ENCODE measurements at places on chromosomes 12 and 14.

GRCh38 chr12:94815958-94816357, 165.6 kb upstream of the TMCC3 start:
- no peak overlapping the region for H3K4me3 ChIP-seq
- no peaks in the 10 kb centered on the region for H3K4me1 ChIP-seq
- no peaks in the 10 kb centered on the region for H3K27me3 ChIP-seq
- H3K36me3 ChIP-seq: no peaks in the 10 kb centered on the region
- no peak for DNase-seq

DNA sequence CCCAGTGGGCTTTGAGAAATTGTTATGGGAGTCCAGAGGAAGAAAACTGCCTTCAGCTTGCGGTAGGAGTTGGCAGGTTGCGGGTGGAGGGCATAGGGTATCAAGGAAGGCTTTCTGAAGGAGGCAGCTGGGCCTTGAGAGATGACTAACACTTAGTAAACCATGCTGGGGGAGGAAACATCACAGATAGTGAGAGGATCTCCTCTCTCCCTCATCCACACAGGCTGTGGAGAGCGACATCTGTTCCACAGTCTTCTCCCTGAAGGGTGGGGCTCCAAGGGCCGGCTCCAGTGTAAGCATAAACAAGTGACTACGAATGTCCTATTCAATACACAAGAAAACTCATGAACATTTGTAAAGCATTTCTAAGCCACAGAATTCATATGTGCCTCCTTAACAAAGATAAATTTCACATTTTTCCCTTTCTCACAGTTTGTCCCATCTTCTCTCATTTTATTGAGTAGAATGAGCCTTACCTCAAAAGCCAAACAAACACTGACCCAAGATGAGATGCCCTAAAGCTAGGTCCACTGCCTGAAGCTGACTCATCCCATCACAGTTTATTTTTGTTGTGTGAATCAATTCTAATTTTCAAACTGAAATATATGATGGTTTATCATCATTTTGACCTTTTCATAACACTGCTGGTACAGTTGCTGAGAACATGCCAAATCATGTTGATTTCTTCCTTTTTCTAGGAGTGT, 227.9 kb downstream of the SLC25A21 start:
- no peak for DNase-seq
- H3K4me1 ChIP-seq: no peaks in the 10 kb centered on the region
- H3K36me3 ChIP-seq: no peaks in the 10 kb centered on the region
- peaks cover 53% of the 10 kb centered on the region for H3K27me3 ChIP-seq
- H3K4me3 ChIP-seq: no peak overlapping the region
- no peak overlapping the region for H3K27ac ChIP-seq

- no peak overlapping the region for H3K27ac ChIP-seq
- H3K4me3 ChIP-seq: no peak overlapping the region
- H3K36me3 ChIP-seq: no peaks in the 10 kb centered on the region
- H3K27me3 ChIP-seq: no peaks in the 10 kb centered on the region
- H3K4me1 ChIP-seq: no peaks in the 10 kb centered on the region
Observed at GRCh38 chr14:83342590-83342989, 1808.9 kb upstream of the SEL1L start.

DNA sequence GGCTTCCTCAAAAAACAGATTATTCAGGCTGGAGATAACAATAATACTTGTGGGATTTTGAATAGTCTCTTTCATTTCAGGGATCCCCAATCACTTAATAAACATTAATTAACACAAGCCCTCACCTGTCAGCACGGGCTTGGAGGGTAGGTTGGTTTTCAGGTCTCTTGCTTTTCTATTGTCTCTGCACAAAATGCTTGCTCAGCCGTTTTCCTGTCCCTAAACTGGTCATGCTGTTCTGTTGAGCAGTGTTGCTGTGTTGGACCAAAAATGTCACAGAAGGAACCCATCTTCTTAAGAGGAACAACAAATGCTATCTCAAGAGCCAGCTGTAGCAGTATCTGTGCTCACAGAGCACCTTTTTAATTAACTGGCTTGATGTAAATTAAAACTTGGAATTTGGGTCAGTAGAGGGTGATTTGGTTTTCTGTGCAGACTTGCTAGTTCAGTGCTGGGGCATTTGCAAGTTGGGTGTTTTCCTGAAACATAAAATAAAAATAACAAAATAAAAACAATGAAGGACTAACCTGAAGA, 231.8 kb upstream of the CRY1 start:
- H3K36me3 ChIP-seq: no peaks in the 10 kb centered on the region
- H3K4me3 ChIP-seq: no peak overlapping the region
- no peak overlapping the region for H3K27ac ChIP-seq
- no peak for DNase-seq
- H3K4me1 ChIP-seq: peaks cover 6% of the 10 kb centered on the region
- peaks cover 64% of the 10 kb centered on the region for H3K27me3 ChIP-seq

GRCh38 chr14:82647088-82647810, 1113.6 kb upstream of the SEL1L start:
- H3K4me1 ChIP-seq: peaks cover 10% of the 10 kb centered on the region
- H3K27me3 ChIP-seq: no peaks in the 10 kb centered on the region
- peak; percentile 51 for DNase-seq
- no peak overlapping the region for H3K27ac ChIP-seq
- no peak overlapping the region for H3K4me3 ChIP-seq

DNA sequence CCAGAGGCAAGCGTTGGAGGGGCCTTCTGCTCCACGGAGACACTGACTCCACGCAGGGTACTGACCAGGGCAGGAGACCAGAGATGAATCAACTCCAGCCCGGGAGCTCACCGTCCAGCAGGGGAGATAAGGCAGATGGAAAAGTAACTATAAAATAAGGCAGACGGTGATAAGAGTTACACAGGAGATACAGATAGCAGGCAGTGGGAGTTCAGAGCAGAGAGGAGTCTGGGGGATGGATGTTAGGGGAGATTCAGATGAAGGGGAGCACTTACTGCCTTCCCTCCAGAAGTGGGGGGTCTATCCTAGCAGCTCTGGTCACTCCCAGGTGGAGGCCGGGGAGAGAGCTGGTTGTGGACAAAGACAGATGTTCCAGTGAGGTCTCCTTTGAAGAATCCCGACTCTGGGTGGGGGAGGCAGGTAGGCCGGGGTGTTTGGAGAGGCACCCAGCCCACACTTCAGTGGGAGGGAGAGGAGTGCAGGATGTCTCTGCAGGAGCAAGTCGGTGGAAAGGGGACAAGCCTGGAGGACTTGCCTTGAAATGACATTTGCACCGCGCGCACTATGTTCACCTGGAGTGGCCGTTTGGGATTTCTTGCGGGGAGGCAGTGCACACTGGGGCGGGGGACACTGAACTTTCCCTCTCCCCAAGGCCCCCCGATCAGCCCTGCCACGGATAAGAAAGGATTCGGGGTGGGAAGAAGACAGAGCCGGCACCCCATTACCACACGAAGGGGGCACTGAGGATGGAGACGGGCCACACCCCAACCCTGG, 1.2 kb downstream of the PITPNM2 start:
- H3K27me3 ChIP-seq: peaks cover 3% of the 10 kb centered on the region
- no peaks in the 10 kb centered on the region for H3K36me3 ChIP-seq
- peaks cover 23% of the 10 kb centered on the region for H3K4me1 ChIP-seq
- peak overlapping the region; percentile 71 for H3K4me3 ChIP-seq

DNA sequence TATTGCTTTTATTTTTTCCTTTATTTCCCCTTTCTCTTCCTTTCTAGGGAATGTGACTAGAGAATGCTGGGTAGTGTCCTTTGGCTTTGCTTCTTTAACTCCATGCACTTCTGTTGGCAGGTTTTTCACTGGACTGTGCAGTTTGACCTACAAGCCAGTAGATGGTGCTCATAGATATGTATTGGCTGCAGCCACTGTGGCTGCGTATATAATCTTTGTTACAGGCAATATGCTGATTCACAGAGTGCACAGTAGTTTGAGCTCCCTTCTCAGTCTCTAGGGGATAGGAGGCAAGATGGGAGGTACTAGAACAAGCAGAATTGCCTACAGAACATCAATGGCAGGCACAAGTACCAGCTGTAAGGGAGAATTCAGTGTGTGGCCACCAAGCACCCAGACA, 503.5 kb downstream of the LRFN5 start:
- H3K4me1 ChIP-seq: no peaks in the 10 kb centered on the region
- H3K27ac ChIP-seq: no peak overlapping the region
- H3K4me3 ChIP-seq: no peak overlapping the region
- H3K27me3 ChIP-seq: no peaks in the 10 kb centered on the region
- no peaks in the 10 kb centered on the region for H3K36me3 ChIP-seq
- peak; percentile 43 for DNase-seq

GRCh38 chr12:80553316-80553715, 109.3 kb downstream of the PTPRQ start:
- H3K36me3 ChIP-seq: no peaks in the 10 kb centered on the region
- H3K4me1 ChIP-seq: no peaks in the 10 kb centered on the region
- no peak overlapping the region for H3K27ac ChIP-seq
- no peak for DNase-seq
- H3K4me3 ChIP-seq: no peak overlapping the region

GRCh38 chr14:31194095-31194494, 13.5 kb downstream of the HECTD1 start:
- peak; percentile 38 for DNase-seq
- no peak overlapping the region for H3K27ac ChIP-seq

DNA sequence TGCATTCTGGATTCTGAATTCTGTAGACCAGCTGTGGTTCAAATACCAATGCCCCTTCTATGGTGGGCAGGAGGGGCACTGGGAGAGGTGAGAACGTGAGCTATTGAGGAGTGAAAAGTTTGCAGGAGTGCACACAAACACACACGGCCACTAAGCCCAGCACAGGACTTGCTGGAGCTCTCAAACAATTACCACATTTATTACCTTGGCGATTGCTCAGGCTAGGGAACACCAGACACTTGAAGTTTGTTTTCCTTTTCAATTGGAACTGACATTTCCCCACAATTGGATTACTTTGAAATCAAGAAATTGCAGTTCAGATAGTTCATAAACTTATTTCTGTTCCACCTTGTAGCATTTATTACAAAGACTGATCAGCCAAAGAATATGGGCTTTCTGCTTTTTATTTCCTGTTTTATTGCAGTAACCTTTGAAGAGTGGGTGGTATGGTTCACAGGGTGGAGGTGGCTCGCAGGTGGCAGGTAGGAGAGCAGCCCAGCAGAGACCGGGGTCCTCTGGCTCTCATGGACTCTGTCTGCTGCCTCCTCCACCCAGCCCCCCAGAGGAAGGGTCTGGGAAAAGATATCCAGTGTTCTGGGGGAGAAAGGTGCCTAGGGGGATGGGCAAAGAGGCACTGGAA, 429.8 kb upstream of the CCDC196 start:
- no peak overlapping the region for H3K27ac ChIP-seq
- no peaks in the 10 kb centered on the region for H3K4me1 ChIP-seq
- H3K27me3 ChIP-seq: no peaks in the 10 kb centered on the region
- no peak for DNase-seq
- no peaks in the 10 kb centered on the region for H3K36me3 ChIP-seq

- DNase-seq: no peak
- no peaks in the 10 kb centered on the region for H3K36me3 ChIP-seq
- H3K4me1 ChIP-seq: no peaks in the 10 kb centered on the region
- H3K27ac ChIP-seq: no peak overlapping the region
- H3K4me3 ChIP-seq: no peak overlapping the region
- no peaks in the 10 kb centered on the region for H3K27me3 ChIP-seq
Observed at GRCh38 chr12:75257510-75257909, 47.9 kb upstream of the KCNC2 start.

DNA sequence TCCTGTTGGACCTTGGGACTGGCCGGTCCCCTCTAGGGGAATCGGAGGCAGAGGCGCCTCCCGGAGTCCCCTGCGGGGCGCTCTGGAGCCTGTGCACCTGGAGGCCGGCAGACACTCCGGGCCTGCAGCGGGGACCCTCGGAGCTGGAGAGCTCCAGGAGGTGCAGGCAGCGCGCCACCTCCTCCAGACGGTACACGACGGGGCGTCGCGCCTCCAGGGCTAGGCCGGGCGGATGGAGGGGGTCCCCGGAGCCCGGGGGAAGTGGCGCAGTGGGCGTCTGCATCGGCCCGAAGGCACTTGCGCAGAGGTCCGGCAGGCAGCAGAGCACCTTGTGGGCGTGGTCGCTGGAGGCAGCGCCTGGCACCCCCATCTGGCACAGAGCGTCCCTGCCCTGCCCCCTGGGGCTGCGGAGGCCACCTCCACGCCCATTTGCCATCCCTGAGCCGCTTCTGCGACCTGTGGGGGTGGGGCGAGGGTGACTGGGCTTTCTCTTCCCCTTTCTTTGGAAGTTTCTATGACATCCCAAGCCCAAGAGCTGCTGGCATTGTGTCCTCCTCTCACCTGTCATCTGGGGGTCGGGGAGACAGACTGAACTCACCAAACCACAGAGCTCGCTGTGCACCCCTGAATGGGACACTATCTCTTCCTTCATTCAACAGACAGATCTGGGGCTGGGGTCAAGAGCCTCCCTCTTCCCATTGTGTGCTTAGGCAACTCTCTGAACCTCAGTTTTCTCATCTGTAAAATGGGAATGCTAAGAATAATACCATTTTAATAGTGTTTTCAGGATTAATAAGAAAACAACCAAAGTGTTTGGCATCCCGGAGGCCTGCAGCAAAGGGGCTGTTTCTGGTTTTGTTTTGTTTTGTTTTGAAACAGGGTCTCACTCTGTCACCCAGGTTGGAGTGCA, 37.5 kb upstream of the CORO1C start:
- no peaks in the 10 kb centered on the region for H3K36me3 ChIP-seq
- no peaks in the 10 kb centered on the region for H3K27me3 ChIP-seq
- no peak overlapping the region for H3K27ac ChIP-seq

DNA sequence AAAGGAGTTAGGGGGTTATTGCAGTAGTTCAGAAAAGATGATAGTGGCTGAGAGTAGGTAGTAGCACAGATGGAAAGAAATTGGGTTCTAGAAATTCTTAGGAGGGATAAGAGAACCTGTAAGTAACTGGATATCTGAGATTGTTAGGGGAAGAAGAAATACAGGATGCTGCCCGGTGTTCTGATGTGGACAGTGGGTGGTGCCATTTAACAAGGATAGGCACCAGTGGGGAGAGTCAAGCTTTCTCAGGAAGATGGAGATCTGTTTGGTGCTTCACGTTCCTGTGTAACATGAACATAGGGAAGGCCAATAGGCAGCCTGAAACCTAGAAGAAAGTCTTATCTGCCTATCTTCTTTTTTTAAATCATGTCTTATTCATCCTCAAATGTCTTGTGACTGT, 245.9 kb downstream of the NPAS3 start:
- H3K27ac ChIP-seq: no peak overlapping the region
- no peaks in the 10 kb centered on the region for H3K36me3 ChIP-seq
- no peaks in the 10 kb centered on the region for H3K4me1 ChIP-seq

- no peak for DNase-seq
- H3K4me3 ChIP-seq: no peak overlapping the region
- no peaks in the 10 kb centered on the region for H3K4me1 ChIP-seq
- no peaks in the 10 kb centered on the region for H3K27me3 ChIP-seq
- no peaks in the 10 kb centered on the region for H3K36me3 ChIP-seq
Observed at GRCh38 chr12:121102307-121102706, 30.4 kb upstream of the P2RX7 start.

- DNase-seq: no peak
- H3K4me1 ChIP-seq: no peaks in the 10 kb centered on the region
- H3K27ac ChIP-seq: no peak overlapping the region
- no peak overlapping the region for H3K4me3 ChIP-seq
- H3K36me3 ChIP-seq: no peaks in the 10 kb centered on the region
Observed at GRCh38 chr14:46920542-46920941, 269.0 kb upstream of the RPL10L start.

- peaks cover 2% of the 10 kb centered on the region for H3K4me1 ChIP-seq
- DNase-seq: no peak
- no peaks in the 10 kb centered on the region for H3K36me3 ChIP-seq
Observed at GRCh38 chr12:69633061-69633460, 22.4 kb upstream of the LRRC10 start.

All from cardiac muscle cell (in vitro differentiated cells and primary cell).